Stimulated activated CD4-positive, alpha-beta T cell treated with anti-CD3 and anti-CD28 coated beads, Interleukin-4, amount 100 ng/mL, for 4 hours (primary cell): ENCODE measurements at places on chromosomes 3 and 15.

GRCh38 chr3:122356402-122356801 is 26.6 kb downstream of the MIX23 start:
- DNase-seq: no peak

DNA sequence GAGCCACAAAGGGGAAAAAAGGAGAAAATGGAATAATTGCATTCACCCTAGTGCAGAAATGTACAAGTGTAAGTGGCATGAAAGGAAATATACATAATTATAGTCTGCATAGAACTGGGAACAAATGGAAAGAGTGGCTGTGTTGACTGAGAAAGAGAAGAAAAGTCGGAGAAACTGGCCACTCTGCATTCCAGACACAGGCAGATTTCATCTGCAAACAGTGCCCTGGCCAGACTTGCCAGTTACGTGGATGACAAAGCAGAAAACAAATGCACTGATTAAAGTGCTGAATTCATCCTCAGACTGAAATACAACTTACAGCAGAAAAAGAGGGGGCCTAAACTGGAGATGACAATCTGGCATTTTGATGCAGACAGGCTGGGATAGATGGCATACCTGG is 129.8 kb downstream of the FGF12 start:
- no peak for DNase-seq

GRCh38 chr15:40918146-40918798 is 10.9 kb upstream of the DLL4 start:
- no peak for DNase-seq

GRCh38 chr15:40072216-40072990 is 33.4 kb upstream of the SRP14 start:
- DNase-seq: no peak

GRCh38 chr3:134353171-134353825 is 20.9 kb downstream of the AMOTL2 start:
- no peak for DNase-seq

DNA sequence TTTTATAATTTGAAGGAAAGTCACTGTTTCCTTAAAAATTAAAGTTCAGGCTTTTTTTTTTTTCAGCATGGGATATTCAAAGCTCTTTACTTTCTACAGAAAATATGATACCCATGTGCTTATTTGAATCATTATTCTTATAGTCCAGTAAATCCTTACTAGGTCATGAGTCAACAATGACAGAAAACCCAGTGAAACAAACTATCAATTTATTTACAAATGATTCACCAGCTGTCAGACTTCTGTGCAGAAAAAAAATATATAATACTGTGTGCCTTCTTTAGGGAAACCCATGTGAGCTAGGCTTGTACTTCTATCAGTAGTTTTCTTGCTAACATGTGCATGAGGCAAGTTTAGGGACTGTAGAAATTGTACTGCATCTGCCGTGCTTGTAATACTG is 1.2 kb downstream of the ACP3 start:
- DNase-seq: no peak

GRCh38 chr3:31412832-31413231 is 119.9 kb upstream of the STT3B start:
- no peak for DNase-seq
